CD4-positive, CD25-positive, alpha-beta regulatory T cell (primary cell): ENCODE measurements at places on chromosomes 1 and 21.

DNA sequence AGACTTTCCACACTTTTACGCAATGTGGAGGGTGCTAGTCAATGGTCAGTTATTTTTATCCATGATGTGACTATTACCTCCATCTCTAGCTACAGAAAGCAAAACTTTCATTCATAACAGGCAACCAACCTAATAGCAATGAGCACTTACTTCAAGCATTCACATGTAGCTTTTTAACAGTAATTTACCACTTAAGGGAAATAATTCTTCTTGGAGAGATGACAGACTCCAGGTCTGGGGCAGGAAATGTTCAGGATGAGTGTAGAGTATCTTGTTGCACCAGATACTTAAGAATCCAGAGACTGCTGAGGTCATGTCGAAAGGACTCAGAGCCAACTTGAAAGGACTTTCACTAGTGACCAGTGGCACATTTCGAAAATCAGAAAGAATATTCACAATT lies 347.6 kb downstream of the CHRM3 start:
- no peak for DNase-seq

DNA sequence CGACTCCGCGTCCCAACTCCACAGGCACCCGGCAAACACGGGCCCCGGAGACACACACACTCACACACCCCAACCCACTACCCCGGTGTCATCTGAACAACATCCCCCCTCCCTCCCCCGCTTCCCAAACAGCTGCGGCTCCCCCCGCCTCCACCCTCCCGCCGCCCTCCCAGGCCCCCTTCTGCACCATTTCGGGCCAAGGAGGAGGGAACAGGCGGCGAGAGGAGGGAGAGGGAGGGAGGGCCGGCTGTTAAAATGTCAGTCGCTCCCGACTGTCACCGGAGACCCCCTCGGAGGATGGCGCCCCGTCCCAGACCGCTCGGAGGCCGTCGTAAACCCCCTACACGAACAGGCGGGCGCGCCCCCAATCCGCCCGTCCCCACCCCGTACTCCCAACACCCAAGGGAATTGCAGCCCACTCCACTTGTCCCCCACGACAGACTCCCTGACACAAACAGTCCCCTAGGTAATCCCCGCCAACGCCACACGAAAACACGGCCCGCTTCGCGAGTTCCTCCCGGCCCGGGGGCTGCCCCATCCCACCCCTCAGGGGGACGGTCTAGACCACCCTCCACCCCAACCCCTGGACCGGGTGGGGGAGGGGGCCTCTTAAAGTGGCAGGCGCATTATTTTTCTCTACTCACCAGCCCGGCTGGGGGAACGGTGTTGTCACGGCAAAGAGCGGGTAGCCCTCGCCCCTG lies 583 bp downstream of the MEF2D start:
- DNase-seq, result peak; percentile 43

DNA sequence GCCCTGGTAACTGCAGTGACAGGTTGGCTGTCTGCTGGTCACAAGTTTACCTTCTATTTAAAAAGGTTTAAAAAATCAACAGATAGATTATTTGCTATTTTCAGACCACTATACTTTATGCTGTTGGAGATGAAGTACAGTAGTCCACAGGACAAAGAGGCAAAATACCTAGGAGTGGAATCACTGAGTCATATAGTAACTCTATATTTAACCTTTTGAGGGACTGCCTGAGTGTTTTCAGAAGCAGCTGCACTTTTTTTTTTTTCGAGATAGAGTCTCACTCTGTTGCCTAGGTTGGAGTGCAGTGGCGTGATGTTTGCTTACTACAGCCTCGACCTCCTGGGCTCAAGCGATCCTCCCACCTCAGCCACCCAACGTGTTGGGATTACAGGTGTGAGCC lies 11.7 kb downstream of the CNIH4 start:
- no peak for DNase-seq

- no peak for DNase-seq
Observed at GRCh38 chr1:239861985-239862384, 229.7 kb upstream of the FMN2 start.

DNA sequence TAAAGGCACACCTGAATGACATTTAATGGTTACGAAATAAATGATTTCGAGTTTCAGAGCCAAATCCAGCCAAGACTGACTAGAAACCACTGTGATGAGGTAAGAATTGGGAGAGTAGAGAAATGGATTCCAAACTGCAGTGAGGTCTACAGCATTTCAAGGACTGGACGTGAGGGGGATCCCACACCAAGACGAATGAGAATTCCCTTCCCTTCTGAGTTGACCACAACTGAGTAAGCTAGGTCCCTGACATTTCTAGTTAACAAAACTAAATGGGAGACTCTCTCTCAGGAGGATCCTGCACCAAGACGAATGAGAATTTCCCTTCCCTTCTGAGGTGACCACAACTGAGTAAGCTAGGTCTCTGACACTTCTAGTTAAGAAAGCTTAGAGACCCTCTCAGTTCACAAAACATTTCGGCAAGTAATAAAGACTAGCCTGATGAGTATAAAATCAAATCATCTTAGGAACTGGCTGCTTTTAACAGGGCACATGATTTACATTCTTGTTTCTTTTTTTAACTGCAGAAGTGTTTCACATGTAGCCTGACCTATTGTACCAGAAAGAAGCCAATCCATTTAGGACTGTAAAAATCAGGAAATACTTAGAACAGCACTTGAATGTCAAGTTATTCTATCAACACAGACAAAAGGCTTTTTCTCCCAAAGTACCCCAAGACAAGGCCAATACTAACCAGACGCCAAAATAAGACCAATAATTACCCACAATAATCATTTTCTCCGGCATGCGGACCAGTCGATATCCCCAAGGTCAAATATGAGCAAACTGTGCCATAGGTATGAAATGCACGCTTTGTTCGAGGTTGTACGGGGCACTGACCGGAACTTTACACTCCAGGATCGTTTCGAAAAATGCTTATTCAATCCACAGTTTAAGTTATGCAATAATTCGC lies 1.4 kb upstream of the SPATA1 start:
- DNase-seq, result peak; percentile 18

- no peak for DNase-seq
Observed at GRCh38 chr1:205922314-205922713, 20.9 kb downstream of the SLC26A9 start.

- DNase-seq, result no peak
Observed at GRCh38 chr1:206453111-206453510, 17.2 kb upstream of the IKBKE start.
